ENCODE measurements at places on chromosomes 4 and X.

DNA sequence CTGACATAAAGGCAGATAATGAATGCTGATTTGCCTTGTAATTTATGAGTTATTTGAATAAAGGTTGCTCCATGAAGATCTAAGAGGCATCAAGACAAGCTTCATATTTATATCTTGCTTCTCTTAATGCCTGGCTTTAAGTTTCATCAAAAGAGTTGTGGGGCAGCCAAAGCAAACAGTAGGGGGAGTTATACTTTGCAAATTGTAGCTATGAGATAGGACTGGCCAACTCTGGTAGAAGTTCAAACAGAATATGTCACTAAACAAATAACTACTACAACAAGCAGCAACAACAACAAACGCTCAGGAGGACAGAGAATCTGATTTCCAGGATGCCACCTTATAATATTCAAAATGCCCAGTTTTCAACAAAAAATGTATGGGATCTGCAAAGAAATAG is 69.1 kb upstream of the PLAC1 start:
- no peak for DNase-seq

DNA sequence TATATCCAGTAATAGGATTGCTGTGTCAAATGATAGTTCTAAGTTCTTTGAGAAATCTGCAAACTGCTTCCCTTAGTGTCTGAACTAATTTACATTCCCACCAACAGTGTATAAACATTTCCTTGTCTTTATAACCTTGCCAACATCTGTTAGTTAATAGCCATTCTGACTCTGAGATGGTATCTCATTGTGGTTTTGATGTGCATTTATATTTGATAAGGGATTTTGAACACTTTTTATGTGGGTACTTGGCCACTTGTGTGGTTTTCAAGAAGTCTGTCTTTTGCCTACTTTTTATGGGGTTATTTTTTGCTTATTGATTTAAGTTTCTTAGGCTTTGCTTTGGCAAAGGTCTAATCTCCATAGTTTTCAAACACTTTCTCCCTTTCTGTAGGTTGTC is 189.9 kb upstream of the CXCL13 start:
- no peak for DNase-seq

GRCh38 chrX:88355252-88355651 is 391.8 kb upstream of the CPXCR1 start:
- DNase-seq, result no peak

DNA sequence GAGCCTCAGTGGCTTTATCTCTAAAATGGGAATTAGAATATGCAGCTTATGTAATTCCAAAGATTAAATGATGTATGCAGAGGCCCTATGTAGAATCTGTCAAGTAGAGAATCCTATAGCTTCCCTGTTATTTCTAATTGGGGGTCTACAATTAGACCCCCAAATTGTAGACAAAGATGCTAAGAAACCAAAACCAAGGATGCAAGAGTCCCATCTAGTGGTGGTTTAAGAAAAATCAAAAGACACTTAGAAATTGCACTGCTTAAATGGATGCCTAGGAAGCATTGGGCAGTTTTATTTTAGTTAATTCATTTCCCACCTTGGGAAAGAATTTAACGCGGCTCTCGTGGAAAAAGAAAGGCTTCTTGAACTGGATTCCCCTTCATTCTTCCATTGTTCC is 115.2 kb downstream of the GABRA2 start:
- no peak for DNase-seq

- no peak for DNase-seq
Measured at GRCh38 chr4:121655320-121656268, 41.2 kb downstream of the ANXA5 start.

DNA sequence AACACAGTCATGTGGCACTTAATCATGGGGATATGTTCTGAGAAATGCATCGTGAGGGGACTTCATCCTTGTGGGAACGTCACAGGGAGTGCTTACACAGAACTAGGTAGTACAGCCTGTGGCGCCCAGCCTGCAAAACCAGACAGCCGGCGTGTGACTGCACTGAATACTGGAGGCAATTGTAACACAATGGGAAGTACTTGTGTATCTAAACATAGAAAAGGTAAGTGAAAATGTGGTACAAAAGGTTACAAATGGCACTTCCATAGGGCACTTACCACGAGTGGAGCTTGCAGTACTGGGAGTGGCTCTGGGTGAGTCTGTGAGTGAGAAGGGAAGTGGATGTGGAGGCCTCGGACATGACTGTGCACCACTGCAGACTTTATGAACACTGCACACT is 5.2 kb downstream of the TLR3 start:
- DNase-seq, result no peak

- DNase-seq, result no peak
Measured at GRCh38 chr4:132001542-132001941, 1147.6 kb upstream of the PCDH10 start.

DNA sequence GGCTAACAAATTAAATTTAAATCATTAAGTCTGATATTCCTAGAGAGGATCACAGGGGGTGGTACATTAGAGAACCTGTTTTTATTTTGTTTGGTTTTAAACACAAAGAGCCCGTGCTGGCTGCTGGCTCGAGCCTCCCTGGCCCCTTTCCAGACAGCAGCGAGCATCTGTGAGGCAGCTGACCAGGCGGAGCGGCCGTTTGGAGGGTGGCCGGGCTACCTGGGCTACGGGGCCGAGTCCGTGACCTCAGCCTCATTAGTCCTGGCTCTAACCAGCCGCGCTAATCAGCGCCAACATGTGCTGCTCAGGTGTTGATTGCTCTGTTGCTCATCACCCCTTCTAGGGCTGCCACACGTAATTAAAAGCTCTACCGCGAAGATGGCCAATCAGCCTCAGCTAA is 35.3 kb downstream of the DCTD start:
- DNase-seq, result no peak

- no peak for DNase-seq
Measured at GRCh38 chr4:84995386-84995785, 28.9 kb upstream of the WDFY3 start.

- DNase-seq, result no peak
Measured at GRCh38 chr4:173288296-173288695, 45.9 kb downstream of the HMGB2 start.

- no peak for DNase-seq
Measured at GRCh38 chrX:1323315-1323714, 13.3 kb upstream of the IL3RA start.

DNA sequence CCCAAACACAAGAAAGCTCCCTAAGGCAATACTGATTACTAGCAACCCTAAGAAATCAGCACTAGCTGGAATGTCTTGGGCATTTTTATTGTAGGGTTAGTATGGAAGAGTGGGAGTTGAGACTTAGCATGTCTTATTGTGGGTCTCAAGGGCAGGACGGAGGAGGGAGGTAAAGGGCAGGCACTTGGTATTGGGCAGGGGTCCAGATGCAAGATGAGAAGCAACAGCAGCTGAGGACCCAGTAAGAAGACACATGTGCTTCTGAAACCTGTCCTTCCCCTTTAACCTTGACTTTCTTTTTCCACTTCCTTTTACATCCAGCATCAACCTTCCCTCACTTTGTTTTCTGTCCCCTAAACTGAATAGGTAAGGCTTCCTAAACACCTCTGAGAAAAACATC is 37.4 kb downstream of the LARP7 start:
- no peak for DNase-seq

GRCh38 chr4:91171217-91171616 is 1044.0 kb downstream of the CCSER1 start:
- DNase-seq, result no peak

GRCh38 chrX:63526863-63527262 is 175.7 kb upstream of the SPIN4 start:
- DNase-seq, result no peak

GRCh38 chr4:85571008-85571407 is 96.1 kb downstream of the ARHGAP24 start:
- no peak for DNase-seq

DNA sequence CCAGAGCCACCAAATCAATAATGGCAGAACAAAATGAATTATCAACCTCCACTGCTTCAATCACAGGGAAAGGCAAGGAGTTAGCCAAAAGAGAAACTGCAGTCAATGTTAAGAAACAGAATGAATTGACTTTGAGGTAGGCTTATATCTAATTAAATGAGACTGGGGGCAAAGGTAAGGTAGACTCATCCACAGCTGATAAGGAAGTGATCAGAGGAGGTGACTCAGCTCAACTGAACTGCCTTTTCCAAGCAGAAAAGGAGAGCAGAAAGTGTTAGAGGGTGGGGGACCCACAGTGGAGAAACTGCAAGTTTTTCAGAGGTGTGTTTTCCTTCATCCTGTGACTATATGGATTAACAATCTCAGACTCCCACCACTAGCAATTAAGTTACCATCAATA is 345.8 kb upstream of the PPARGC1A start:
- DNase-seq, result no peak

DNA sequence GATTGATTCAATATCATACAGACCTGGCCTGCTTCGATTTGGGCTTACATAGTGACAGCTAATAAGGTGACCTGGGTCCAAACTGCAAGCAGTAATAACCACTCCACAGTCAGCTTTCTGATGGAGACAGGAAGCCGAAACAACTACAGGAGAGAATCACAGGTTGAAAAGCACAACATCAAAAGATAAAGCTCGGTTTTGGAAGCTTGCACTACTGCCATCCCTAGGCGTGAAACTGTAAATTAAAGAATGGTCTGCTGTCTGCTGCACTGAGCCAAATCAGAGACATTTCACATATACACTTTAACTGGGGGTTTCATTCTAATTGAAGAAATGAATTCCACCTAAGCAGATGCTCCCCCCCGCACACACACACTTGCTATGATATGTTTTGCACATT is 116.3 kb downstream of the DHX15 start:
- DNase-seq, result no peak

- no peak for DNase-seq
Measured at GRCh38 chrX:30144971-30145731, 70.2 kb upstream of the MAGEB2 start.

DNA sequence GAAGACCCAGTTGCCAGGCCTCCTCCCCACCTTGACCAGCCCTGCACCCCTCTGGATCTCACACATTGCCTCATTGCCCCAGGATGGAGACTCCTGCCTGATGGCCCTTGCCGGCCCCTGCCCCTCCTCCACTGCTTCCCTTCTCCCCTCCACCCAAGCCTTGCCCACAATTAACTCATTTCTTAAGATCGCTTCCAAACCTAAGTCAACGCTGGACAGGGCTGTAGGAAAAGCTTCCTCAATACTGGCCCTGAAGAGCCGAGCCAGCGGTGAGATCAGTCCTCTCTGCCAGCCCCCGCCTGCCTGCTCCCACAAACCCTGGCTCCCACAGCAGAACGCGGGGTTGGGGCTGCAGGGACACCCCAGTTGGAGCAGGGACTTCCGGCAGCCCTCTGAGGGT is 7.5 kb upstream of the HAUS7 start:
- DNase-seq, result no peak

GRCh38 chr4:150986085-150986484 is 29.0 kb downstream of the LRBA start:
- no peak for DNase-seq

GRCh38 chr4:38166082-38166481 is 205.9 kb downstream of the PTTG2 start:
- no peak for DNase-seq

GRCh38 chrX:136574548-136574947 is 42.5 kb downstream of the VGLL1 start:
- DNase-seq, result no peak

DNA sequence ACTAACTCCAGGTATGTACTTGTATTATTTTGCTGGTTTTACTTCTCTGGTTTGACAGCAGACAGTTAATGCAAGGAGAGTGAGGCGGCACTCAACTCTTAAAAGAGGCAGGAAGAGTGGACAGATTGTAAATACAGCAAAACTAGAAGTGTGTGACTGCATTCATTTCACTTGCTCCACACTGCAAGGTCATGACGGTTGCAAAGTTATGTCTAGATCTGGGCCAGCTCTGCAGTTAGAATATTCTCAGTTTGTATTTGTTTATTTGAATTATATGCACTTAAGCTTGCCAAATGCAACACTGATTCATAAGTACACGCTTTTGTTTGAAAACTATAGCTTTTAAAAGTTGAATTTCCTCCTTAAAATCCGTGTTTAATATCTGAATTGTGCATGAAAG is 148.9 kb downstream of the STIM2 start:
- no peak for DNase-seq

DNA sequence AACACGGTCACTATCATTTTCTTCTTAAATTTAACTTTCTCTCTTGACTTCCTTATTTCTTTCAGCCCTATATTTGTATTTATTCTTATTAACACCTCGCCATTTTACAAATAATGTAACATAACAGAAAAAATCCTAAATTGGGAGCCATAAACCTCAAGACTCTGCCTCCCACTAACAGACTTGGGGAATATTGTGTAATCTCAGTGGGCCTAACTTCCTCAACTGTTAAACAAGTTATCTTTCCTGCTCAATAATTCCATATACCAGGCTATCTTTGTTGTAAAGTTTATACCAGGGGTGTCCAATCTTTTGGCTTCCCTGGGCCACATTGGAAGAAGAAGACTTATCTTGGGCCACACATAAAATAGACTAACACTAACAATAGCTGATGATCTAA is 26.2 kb downstream of the PRSS12 start:
- no peak for DNase-seq

GRCh38 chrX:7606039-7606652 is 236.8 kb upstream of the VCX start:
- DNase-seq, result no peak

DNA sequence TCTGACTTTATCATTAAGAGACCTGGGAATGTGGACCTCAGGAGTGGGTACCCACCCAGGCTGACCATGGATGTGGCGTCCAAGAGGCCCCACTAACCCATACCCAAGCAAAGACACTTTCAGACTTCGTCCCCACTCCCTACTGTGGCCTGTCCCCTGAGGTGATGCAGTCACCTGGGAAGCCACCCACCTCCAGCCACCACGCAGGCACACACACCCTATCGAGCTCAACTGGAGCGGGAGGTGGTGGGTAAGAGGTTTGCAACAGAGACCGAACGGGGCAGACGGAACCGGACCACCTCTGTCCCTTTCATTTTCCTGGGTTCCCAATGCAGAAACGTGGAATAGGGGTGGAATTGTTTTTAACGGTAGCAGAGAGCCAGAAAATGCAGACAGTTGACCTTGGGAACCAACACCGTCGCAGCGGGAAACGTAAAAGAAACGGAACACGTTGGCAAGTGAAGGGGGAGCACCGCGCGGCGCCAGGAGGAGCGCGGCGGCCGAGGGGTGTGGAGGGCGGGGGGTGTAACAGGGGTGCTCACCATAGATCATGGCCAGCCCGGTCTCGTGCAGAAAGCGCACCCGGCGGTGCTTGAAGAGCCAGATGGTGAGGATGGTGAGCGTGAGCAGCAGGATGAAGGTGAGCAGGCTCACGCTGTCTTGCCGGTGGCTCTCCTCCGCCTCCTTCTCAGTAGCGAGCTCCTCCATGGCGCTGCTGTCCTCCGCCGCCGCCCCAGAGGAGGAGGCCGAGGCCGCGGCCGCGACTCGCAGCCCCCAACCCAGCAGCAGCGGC is 559 bp downstream of the SLC9A7 start:
- DNase-seq, result no peak

Measured in smooth muscle cell of the brain vasculature (primary cell).